ENCODE measurements at places on chromosomes 3 and 15. TPM values are rescaled to one million over a fixed set of nuclear protein-coding genes. Genes with fewer than 3 reads are reported as not detected.

GPR87 gene
- total RNA-seq = 1.2 TPM

SCN11A gene
- not detected for total RNA-seq

NOX5 gene
- total RNA-seq = 0.31 TPM

DUOXA2 gene
- not detected for total RNA-seq

MCF2L2 gene
- total RNA-seq = 0.15 TPM
